CD14-positive monocyte (primary cell): ENCODE measurements at places on chromosomes 6 and 20. TPM values are rescaled to one million over a fixed set of nuclear protein-coding genes. Genes with fewer than 3 reads are reported as not detected.

CDSN gene
- polyA plus RNA-seq: not detected

GRCh38 chr20:63968928-63969760 lies 586 bp downstream of the ZNF512B start:
- H3K27me3 ChIP-seq: peaks cover 18% of the 10 kb centered on the region
- H3K36me3 ChIP-seq: no peaks in the 10 kb centered on the region
- H3K4me3 ChIP-seq: peak overlapping the region; percentile 14
- H3K4me1 ChIP-seq: peaks cover 23% of the 10 kb centered on the region

DNA sequence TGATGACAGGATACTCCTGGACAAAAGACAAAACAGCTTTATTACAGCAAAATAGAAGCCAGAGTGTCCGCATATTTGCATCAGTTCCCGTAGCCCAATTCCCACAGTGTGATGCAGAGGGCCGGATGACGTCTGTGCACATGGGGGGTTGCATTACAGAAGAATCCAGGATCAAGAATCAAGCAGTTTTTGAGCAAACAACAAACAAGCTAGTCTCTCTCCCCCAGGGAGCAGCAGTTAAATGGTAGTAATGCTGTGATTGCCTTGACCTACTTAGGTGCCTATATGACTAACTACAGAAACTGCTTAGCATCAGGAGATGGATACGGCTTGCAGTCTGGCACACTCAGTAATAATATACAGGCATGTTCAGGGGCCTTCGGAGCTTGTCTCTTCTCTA lies 3.2 kb upstream of the SDHAF4 start:
- DNase-seq: no peak
- no peak overlapping the region for H3K4me3 ChIP-seq
- H3K36me3 ChIP-seq: no peaks in the 10 kb centered on the region

COL21A1 gene
- not detected for polyA plus RNA-seq

DNA sequence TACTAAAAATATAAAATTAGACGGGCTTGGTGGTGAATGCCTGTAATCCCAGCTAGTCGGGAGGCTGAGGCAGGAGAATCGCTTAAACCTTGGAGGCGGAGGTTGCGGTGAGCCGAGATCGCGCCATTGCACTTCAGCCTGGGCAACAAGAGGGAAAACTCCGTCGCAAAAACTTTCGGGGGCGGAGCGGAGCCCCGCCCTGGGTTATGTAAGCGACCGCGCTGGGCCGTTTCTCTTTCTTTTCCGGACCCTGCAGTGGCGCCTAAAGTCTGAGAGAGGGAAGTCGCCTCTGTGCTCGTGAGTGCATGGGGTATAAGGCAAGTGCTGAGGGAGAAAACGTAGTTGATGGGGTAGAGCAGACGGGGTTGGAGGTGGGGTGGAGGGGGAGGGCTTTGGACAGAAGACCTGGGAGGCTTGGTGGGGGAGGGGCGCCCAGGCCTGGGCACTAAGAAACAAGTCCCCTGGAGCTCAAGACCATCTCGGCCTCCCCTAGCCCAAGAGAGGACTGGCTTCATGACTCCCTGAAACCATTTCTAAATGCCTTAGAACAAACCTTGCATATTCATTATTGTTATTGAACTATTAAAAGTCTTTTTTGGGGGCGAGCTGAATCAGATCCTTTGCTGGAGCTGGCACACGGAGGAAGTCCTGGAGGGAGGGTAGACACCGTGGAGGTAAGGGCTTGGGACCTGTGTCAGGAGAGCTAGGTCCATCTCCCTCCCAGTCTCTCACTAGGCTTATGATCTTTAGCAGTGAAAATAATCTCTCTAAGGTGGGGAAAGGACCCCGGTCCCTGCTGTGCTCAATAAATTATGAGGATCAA lies 2.7 kb upstream of the MICA start:
- peaks cover 61% of the 10 kb centered on the region for H3K4me1 ChIP-seq
- peak overlapping the region; percentile 90 for H3K27ac ChIP-seq
- DNase-seq: peak; percentile 87
- H3K36me3 ChIP-seq: peaks cover 2% of the 10 kb centered on the region
- peak overlapping the region; percentile 71 for H3K4me3 ChIP-seq

GABRR1 gene
- polyA plus RNA-seq: not detected

DNA sequence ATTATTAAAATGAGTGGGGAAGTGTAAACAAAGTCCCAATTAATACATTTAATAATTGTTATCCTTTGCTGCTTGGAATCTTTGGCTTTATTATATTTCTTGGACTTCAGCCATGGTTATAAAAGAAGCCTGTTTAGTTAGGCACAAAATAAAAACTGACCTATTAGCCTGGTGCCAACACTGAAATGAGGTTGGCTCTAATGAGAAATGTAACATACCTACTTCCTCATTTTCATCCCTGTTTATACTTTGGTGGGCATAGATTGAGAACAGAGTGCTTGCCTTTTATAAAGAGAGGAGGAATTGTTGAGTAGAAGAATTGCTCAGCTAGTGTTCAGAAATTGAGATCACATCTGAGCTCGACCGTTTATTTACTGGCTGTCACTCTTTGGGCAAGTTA lies 471.3 kb downstream of the UTRN start:
- H3K27ac ChIP-seq: peak overlapping the region; percentile 0
- DNase-seq: no peak
- H3K36me3 ChIP-seq: peaks cover 75% of the 10 kb centered on the region
- H3K27me3 ChIP-seq: no peaks in the 10 kb centered on the region
- H3K4me1 ChIP-seq: no peaks in the 10 kb centered on the region

- H3K27me3 ChIP-seq: no peaks in the 10 kb centered on the region
- H3K36me3 ChIP-seq: no peaks in the 10 kb centered on the region
- H3K4me1 ChIP-seq: peaks cover 19% of the 10 kb centered on the region
- H3K4me3 ChIP-seq: no peak overlapping the region
Observed at GRCh38 chr6:142694054-142694453, 250.9 kb downstream of the HIVEP2 start.

DNA sequence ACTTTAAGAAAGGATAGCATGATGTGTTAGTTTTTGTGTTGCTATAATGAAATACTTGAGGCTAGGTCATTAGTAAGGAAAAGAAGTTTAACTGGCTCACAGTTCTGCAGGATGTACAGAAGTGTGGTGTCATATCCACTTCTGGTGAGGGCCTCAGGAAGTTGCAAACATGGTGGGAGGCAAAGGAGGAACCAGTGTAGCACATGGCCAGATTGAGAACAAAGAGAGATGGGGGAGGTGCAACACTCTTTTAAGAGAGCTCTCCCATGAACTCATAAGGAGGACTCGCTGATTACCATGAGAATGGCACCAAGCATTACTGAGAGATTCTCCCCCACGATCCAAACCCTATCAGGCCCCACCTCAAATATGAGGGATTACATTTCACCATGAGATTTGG lies 265.4 kb downstream of the RIMS1 start:
- no peak overlapping the region for H3K27ac ChIP-seq
- no peaks in the 10 kb centered on the region for H3K27me3 ChIP-seq
- H3K36me3 ChIP-seq: no peaks in the 10 kb centered on the region
- no peak overlapping the region for H3K4me3 ChIP-seq
- H3K4me1 ChIP-seq: no peaks in the 10 kb centered on the region

SYCP2 gene
- polyA plus RNA-seq: 0.15 and 1.2 TPM in 2 replicates

DNA sequence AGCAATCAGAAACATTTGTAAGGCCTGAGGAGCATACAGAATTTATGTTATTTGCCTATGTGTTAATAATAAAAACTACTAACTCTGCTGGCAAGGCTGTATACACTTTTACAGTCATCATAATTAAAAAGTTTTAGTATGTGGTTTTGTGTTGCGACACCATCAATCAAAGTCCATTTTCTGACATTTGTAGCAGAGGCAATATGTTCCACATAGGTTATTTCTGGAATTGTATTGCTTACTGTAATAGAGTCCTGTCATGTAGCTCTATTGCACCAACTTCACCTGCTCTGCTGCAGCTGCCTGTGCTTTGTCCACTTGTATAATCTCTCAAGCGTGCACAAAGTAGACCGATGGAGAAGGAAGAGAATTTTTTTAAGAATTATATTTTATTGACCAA lies 501.8 kb downstream of the HACE1 start:
- DNase-seq: no peak
- no peak overlapping the region for H3K4me3 ChIP-seq
- H3K27me3 ChIP-seq: no peaks in the 10 kb centered on the region
- H3K4me1 ChIP-seq: no peaks in the 10 kb centered on the region
- H3K27ac ChIP-seq: no peak overlapping the region
- no peaks in the 10 kb centered on the region for H3K36me3 ChIP-seq

DNA sequence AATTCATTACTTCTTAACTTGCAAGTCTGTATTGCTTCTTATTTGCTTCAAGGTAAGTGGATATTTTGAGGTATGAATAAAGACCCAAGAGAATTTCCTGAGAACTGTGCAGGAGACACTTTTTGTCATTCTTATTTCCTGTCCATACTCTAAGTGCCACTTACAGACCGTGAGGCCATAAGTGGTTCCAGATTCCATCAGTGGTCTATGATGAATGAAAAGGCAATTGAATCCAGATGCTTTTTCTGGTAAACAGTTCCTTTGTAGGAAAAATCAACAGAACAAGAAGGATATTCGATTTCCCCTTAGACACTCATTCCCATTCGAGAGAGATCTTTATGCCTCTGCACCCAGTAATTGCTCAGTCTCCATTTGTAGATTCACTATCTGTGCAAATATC lies 58.3 kb upstream of the PDE10A start:
- no peaks in the 10 kb centered on the region for H3K27me3 ChIP-seq
- no peak for DNase-seq
- no peak overlapping the region for H3K4me3 ChIP-seq
- no peaks in the 10 kb centered on the region for H3K36me3 ChIP-seq

GRCh38 chr6:121573481-121573880 lies 138.0 kb downstream of the GJA1 start:
- H3K27me3 ChIP-seq: no peaks in the 10 kb centered on the region
- no peak overlapping the region for H3K27ac ChIP-seq
- peaks cover 17% of the 10 kb centered on the region for H3K4me1 ChIP-seq
- no peak for DNase-seq
